Urothelium cell line (cell line): ENCODE measurements at places on chromosomes 7 and 10.
A peak's percentile ranks its signal among the peaks of the same experiment; 100 is the strongest.

- DNase-seq, result no peak
These were observed 9.6 kb downstream of the ELN start for GRCh38 chr7:74037609-74038008.

- DNase-seq, result no peak
These were observed 22.6 kb downstream of the PALS2 start for GRCh38 chr7:24595671-24596418.

- no peak for DNase-seq
These were observed 128.3 kb downstream of the CUBN start for GRCh38 chr10:17001297-17001744.

- DNase-seq, result peak; percentile 30
These were observed 432 bp downstream of the TMEM248 start for GRCh38 chr7:66921396-66921917.

GRCh38 chr7:140298213-140298612, 100.1 kb downstream of the SLC37A3 start:
- DNase-seq, result no peak
